HEK293T (cell line): ENCODE measurements at places on chromosomes 13 and 19.

DNA sequence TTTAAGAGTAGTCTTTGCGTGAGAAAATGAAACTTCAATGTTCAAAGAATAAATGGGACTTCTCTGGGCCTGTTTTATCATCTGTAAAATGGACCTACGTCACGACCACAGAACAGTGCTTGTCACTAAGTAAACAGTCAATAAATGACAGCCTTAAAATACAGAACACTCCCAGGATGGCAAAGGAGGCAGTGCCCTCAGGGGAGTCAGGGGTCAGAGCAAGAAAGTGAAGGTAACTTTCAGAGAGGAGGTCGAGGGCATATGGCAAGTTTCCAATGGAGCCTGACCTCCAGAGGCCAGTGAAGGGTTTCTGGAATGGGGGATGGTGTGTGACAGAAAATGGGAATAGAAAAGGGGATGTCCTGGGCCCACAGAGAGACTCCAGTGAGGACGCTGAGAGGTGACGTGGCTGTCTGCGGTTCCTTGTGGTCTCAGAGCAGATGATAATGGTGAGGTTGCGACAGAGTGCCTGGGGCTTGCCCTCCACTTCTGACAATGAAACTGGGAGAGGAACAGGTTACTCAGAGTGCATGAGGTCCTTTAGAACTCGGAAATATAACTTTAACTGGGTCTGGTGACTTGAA is 91.8 kb downstream of the UBL3 start:
- DNase-seq = no peak

DNA sequence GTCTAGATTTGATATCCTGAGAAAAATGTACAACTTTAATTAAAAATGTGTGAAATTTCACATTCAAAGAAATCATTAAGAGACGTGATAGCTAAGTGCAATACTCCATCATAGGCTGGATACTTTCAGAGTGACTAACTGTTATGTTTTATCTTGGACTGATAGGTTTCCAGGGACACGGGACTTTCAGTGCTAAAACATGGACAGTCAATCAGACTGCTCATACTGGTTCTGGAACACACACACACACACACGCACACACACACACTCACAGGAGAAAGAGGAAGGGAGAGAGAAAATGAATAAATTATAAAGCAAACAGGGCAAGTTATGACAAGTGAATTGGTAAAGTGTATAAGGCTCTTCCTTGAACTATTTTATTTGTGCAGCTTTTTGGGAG is 955.9 kb downstream of the SLITRK5 start:
- DNase-seq = no peak

- no peak for DNase-seq
Measured at GRCh38 chr13:42239644-42240043, 32.3 kb upstream of the AKAP11 start.

- DNase-seq = no peak
Measured at GRCh38 chr19:56765137-56765536, 75.4 kb downstream of the PEG3 start.

GRCh38 chr13:43749503-43749902 is 37.3 kb downstream of the ENOX1 start:
- no peak for DNase-seq

DNA sequence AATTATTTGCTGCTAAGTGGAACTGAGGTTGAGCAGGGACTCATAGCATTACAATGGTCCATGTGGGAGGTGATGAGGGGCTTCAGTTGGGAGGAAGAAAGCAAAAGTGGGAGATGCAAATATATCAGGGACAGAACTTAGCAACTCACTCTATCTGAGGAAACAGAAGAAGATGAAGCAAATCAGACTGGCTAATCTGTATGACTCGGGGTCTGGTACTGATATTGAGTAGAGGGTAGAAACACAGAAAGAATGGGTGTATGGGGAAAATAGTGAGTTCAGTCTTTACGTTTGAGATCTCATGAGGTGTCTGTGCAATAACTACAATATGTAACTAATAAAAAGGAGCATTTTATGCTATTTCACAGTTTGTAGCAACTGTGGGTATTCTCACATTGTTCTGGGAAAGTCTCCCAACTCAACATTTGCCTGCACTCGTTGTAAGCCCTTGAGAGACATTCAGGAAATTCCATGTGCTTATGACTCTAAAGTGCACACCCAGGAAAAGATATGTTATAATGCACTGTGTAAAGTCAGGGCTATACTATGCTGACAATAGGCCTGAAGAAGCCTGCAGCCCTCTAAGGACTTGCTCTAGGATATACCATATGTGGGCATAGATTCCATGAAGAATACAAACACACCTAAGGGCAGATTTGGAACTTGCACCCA is 183.5 kb downstream of the SPRY2 start:
- no peak for DNase-seq

DNA sequence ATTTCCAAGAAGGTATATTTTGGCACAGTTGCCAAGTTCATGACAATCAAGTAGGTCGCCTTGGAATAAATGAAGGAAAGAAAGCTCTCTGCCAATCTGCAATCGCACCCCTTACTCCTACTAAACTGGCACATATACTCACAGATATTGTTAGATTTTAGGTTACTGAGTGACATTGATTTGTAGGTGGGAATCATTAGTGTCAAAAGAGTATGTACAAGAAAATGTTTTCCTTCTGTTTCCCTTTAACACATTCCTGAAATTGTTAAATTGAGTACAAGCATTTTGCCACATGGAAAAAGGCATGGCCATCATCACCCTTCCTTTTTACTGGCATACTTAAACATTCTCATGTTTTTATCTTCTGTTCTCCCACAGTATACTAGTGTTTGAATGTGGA is 2868.3 kb upstream of the PCDH20 start:
- DNase-seq = no peak

GRCh38 chr13:40563350-40564125 is 102.9 kb downstream of the FOXO1 start:
- DNase-seq = no peak

DNA sequence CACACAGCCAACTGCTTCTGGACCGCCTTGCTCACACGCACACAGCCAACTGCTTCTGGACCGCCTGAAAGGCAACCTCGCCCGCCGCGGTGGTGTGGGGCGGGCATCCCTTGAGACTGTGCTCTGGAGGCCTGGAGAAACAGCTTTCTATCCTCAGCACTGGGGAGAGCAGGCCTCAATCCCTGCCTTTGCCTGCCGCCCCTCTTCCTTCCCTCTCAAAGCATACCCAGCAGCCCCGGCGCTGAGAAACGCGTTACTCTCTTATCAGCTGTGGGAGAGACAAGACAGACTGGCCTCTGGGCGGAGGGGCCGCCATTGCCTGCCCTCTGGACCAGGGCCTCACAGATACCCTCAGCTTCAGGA is 2.9 kb downstream of the LIPE start:
- DNase-seq = no peak

- DNase-seq = no peak
Measured at GRCh38 chr13:98370806-98371515, 193.9 kb upstream of the RNF113B start.

DNA sequence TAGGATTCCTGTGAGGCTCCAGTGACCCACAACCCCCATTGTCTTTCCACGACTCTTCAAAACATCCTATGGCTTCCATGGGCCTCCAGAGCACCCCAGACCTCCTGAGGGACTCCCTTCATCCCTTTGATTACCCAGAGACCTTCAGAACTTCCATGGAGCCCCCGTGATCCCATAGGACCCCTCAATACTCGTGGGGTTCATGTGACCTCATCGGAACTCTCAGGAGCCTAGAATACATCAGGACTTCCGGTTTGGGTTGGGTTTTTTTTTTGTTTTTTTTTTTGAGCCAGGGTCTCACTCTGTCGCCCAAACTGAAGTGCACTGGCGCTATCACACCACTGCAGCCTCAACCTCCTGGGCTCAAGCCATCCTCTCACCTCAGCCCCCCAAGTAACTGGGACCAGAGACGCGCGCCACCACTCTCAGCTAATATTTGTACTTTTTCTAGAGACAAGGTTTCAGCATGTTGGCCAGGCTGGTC is 774 bp downstream of the ALDH16A1 start:
- no peak for DNase-seq

GRCh38 chr19:30388327-30388726 is 16.1 kb downstream of the ZNF536 start:
- no peak for DNase-seq

- DNase-seq = peak; percentile 47
Measured at GRCh38 chr19:51259348-51260245, 8.7 kb downstream of the SIGLECL1 start.

DNA sequence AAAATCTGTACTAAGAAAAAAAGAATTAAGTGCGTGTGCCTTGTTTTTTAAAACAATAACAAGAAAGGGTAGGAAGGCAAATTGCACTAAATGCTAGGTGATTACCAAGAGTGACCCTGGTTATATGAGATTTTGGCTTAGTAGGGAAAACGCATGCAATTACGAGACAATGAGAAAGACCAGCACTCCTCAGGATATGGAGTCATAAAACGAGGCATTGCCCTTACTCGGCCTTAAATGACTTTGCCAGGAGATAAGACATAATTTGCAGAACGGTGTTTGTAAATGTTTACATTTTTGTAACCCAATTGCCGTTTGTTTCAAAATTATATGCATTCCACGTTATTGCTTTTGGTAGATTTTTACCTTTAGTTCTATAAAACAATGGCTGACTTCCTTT is 179.8 kb downstream of the RBM26 start:
- DNase-seq = peak; percentile 61

DNA sequence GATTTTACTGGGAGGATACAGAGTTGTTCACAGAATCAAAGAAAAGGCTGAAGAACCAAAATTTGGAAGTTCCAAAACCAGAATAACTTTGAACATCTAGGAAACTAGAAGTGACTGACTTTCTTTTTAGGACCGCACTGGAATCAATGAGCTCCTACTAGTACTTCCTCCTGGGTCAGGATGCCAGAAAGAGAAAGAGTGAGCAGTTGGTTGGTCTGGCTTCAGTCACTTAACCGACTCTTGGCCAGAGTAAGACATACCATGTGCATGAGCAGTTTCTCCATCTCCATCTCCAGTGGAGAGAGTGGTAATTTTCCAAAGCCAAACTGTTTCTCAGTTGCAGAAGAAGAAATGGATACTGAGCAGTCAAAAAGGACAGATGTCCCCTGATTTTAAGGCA is 27.1 kb upstream of the MTUS2 start:
- DNase-seq = no peak

DNA sequence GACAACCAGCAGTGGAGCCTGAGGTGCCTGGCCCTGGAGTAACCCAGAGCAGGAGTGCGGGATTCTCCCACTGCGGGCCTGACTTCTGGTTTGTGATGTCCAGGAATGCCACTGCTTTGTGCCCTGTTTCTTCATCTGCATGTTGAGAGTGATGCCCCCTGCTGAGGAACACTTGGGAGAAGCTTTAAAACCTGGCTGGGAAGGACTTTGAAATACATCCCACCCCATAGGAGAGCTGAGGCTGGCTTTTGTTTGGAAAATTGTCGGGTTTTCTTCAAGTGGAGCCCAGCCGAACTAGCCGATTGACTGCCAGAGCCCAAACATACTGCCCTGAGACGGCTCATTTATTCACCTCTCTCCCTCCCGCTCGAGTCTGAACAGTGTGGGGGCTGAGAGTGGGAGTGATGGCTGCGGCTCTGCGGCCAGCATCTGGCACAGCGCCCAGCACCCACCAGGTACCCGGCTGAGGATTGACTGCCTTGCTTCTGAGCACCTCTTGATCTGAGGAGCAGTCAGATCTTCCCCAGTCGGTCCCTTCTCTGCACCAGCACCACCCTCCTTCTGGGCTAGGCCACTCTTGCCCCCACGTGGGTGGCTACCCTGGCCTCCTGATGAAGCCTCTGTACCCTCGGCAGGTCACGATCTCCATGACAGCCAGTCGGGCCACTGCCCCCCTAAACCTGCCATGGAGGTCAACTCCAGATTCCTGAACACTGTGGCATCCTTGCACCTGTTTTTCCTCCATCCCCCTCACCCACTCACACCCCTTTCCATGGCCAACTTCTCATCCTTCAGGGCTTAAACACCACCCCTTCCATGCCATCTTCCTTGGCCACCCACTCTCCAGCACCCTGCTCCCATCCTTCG is 148.9 kb downstream of the SIPA1L3 start:
- DNase-seq = no peak

DNA sequence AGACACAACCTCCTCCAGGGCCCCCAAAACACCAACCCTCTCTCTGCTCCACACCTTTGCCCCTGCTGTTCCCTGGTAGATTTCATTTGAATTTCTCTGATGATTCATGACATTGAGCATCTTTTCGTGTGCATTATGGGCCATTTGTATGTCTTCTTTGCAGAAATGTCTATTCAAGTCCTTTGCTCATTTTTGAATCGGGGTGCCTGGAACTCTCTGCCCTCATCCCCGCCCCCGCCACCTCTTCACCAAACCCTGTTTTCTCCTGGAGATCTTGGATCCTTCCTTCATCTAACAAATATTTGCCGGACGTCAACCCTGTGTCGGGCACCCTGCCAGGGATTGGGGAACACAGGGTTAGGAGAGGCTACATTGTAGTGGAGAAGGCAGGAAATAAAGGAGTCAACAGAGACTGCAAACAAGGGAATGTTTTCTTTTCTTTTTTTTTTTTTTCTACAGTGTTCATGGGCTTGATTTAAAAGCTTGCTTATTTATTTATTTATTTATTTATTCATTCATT is 25.5 kb upstream of the SLC1A5 start:
- DNase-seq = no peak

- no peak for DNase-seq
Measured at GRCh38 chr19:49874503-49875157, 2.5 kb downstream of the AKT1S1 start.

- DNase-seq = no peak
Measured at GRCh38 chr13:113945857-113946408, 27.9 kb downstream of the C13orf46 start.

DNA sequence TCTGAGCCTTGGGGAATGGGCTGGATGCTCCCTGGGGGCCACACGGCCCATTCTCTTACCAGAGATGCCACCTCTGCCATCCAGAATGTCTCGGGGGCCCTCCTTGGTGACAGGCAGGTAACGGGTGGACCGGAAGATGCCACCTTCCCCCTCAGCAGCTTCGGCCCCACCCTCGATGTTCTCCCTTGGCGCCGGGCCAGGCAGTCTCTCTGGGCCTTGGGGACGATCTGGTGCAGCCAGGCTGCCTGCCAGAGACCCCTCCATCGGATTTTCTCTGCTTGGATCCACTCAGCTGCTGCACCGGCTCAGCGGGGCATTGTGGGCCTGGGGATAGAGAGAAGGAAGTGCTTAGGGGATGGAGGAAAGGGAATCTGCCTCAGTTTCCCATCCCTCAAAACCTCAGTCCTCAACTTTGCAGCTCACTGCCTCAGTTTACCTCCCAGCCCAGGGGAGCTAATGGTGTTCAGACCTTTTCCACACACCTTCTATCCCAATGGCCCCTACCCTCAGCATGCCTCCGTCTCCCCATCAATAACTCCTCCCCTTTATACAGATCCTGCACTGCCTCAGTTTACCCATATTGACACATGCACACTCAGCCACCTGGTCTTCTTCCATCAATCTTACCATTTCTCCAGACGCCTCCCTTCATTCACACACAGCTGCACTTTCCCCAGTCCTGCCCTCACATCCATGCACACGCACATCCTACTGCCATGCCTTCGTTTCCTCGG is 1.5 kb downstream of the WIZ start:
- DNase-seq = no peak

- DNase-seq = no peak
Measured at GRCh38 chr19:40690050-40690692, at the start of gene NUMBL. Gene NUMBL (minus strand): TSS chr19:40690651. CDS start chr19:40690483, 168 bp downstream.
